ENCODE measurements at places on chromosomes 6 and 20.

DNA sequence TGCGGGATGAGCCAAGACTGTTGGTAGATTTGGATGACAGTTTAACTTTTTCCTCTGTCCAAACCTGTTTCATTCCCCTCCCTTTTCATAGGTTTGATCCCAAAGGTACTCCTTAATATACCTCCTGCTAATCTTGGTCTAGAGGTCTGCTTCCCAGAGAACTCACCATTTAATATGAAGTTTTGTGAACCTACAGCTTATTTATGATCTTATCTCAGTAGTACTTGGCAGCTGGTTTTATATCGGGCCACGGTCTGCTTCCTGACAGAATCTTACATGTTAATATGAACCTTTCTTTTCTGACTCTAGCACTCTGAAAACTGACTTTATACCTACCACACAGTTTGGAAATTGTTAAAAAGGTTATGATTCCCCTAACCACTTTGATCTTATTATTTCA is 138.7 kb downstream of the MACROD2 start:
- DNase-seq = no peak

DNA sequence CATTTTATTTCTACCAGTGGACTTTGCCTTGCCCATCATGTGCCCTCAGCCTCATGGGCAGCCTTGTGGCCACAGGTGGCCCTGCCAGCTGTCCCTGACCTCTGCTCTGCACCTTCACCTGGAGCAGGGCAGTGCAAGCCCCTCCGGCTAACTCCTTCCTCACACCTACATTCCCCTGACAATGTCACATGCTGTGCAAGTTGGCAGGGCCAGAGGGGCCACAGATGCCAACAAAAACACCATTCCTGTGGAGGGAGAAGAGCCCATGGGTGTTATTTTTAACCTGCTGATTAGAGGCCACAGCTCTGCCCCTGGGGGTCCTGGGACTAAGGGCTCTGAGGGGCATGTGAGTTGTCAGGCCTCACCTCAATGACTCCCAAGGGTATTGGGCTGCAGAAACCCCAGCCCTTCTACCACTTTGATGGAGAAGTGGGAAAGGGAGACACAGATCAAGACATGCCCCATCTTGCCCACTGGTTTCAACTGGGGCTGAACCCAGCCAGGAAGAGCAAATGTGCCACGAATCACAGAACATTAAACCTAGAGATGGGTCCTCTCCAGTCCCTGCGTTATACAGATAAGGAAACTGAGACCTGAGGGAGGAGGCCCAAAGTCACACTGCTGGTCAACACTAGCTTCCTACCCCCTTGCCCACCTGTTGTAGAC is 65.0 kb downstream of the MRPL14 start:
- DNase-seq = no peak

DNA sequence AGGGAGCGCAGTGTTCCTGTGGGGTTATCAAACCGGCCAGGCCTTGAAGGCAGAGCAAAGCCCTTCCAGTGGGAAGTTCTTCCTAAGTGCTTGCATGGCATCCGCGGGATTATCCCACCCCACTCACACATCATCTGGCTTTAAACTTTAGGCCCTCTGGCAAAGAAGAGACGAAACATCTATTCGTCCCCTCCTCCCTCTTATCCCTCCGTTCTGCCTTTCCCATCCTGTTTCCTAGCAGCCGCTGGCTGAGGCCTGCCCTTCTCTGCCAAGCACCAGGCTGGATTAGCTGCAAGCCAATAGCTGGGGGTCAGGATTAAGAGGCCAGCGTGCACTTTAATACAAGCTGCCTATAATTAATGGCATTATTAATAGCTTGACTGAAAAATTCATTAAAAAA is 621.0 kb downstream of the PKHD1 start:
- no peak for DNase-seq

DNA sequence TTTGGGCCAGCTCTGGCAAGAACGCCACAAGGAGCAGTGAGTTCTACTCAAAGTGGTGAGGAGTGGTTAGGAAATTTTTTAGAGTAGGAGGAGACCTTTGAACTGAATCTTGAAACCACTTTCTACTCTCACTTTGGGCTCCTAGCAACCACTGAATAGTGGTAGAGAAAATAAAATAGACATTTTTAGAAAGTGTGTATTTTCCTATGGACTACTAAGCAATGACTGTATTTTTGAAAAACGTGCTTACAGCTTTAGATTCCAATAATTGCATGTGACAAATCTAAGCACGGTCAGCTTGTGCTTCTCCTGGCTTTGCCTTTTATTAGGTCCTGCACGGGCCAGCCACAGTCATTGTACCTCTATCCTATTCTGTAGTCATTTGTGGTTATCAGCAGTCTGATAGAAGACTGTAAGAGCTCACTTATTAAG is 8.7 kb upstream of the IFNGR1 start:
- DNase-seq = no peak

GRCh38 chr6:128538763-128539162 is 18.4 kb upstream of the PTPRK start:
- no peak for DNase-seq

GRCh38 chr20:23602699-23603098 is 3.0 kb downstream of the CST9 start:
- no peak for DNase-seq

GRCh38 chr20:23636182-23636907 is 1.4 kb downstream of the CST3 start:
- no peak for DNase-seq

- DNase-seq = no peak
Observed at GRCh38 chr6:63581355-63582013, 9.2 kb downstream of the LOC128125822 start.

- DNase-seq = no peak
Observed at GRCh38 chr6:38213251-38213658, 393.7 kb downstream of the ZFAND3 start.

GRCh38 chr20:25296094-25297093 is 48.5 kb downstream of the PYGB start:
- DNase-seq = peak; percentile 50

Measured in NB4 (cell line).